ENCODE measurements at places on chromosomes 11 and 22.

DNA sequence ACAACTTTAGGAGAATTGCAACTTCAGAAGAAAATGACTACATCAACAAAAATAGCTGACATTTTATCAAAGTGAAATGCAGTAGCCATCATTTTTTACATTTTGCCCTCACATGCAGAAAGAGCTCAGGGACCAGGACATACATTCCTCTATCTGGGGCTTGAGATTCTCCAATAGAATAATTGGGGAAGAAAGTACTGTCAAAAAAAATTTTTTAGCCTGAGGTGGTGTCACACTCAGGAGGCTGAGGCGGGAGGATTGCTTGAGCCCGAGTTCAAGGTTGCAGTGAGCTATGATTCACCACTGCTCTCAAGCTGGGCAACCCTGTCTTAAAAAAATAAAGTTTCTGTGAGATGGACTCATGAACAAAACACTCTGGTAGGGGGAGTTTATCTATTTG is 32.2 kb upstream of the DEPDC7 start:
- no peak for DNase-seq

- DNase-seq: no peak
Measured at GRCh38 chr22:24140357-24140756, 40.9 kb upstream of the SUSD2 start.

DNA sequence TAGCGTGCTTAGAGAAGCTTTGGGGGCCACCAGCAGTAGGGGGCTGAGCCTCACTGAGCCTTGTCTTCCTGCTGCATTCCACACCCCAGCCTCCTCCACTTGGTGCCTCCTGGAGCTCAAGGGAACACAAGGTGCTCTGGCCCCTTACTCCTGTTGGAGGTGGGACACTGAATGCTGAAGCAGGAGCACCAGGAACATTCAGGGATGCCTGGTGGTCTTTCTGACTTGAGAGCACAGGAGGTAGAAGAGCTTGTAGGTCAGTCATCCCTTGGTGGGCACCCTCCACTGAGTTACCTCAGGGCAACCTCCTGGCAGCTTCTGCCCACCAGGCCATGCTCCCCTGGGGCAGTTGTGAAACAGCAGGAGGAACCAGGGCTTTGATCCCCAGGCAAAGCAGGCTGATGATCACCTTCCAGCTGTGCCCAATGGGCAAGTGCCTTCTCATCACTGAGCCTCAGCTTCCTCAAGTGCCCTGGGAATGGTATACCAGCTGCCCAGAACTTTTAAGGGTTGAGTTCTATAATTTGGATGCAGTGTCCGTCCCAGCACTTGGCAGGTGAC is 50.1 kb downstream of the CABIN1 start:
- no peak for DNase-seq

DNA sequence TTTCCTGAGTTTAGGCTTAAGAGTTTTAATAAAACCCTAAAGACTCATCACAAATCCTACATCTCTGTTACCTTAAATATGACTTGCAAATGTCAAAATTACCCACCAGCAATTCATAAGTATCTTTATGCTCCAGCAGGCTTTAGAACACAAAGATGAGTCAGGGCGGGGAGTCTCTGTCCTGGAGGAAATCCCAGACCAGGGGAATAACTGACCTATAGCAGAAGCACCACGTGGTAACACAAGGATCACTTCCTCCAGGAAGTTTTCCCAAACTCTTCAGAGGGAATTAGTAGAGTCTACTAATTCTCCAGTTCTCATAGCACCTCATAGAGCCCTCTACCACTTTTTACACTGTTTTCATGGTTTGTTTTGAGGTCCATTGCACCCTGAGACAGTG is 217.0 kb downstream of the NAV2 start:
- no peak for DNase-seq

- no peak for DNase-seq
Measured at GRCh38 chr22:48373626-48374173, 1454.0 kb downstream of the BRD1 start.

DNA sequence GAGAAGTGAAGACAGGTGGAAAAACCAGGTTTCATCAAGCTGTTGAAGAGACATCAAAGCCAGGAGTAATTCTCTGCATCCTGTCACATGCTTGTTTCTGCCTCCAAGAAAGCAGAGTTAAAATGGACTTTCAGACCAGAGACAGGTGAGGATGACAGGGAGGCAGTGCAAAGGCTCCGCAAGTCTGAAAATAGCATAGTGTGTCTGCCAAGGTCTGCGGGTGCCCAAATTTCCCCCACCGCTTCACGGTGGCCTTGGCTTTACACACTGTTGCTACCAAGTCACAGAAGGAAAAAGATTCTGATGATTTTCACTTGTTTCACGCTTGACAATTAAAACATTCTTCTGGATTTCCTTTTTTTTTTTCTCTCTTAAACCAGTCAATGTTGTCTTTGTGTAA is 44.2 kb downstream of the SNX19 start:
- no peak for DNase-seq

DNA sequence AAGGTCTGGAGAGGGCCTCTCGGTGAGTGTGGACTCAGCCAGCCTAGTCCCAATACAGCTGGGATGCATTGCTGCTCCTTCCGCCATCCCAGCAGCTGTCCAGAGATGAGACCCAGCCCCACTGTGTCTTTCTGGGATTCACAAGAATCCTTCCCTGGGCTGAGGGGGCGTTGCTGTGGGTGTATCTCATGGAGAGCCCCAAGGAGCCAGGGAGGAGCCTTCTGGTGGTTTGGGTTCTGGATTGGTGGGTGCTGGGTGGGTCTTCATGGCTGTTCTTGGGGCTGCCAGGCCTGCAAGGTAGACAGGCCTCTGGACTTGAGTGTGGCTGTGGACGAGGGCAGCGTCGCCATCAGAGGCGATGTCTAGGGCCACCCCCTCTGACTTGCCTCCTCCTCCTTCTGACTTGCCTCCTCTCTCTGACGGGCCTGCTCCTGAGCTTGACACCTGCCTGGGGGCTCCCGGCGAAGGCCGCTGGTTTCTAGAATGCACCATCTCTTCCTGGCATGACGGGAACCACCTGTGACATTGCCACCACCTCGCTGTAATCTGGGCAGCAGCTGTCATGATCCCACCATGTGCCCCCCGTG is 17.2 kb downstream of the KCNQ1 start:
- no peak for DNase-seq

- DNase-seq: no peak
Measured at GRCh38 chr22:38724926-38725571, 19.3 kb downstream of the GTPBP1 start.

GRCh38 chr11:60343094-60343704 is 16.1 kb downstream of the MS4A6E start:
- no peak for DNase-seq

DNA sequence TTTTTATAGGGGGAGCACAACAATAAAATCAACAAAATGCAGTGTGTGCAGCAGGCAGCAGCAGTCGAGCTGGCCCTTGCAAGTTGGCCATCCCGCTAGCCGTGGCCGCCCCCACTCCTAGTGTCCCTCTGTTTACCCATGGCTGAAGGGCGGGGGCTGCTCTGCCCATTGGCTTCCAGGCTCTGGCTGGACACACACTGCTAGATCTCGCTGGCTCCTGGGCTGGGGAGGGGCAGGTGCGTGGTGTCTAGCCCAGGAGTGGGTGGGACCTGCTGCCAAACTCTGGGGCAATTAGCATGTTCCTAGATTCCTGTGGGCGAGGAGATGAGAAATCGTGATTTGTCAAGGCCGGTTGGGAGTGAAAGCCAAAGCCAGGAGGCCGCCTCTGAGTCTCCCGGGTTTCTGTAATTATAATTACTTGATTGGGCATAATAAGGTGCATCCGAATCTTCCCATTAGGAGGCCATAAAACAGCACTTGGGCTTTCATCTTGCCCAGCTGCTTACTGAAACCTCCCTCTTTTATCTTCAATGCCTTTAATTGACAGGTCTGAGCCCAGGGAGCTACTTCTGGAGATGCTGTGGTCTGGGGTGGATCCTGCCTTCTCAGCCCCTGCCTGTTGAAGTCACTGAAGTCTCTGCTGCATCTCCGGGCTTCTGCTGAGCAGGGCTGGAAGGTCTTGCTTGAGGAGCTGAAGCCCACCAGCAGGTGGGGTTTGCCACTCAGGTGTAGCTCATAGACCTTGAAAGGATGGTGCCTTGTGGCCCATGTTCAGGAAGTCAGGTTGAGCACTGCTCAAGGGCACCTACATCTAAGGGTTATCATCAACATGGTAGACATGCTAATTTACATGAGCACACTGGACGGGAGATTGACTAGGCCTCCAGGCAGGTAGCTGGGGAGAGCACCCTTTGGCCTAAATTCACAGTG is 44.5 kb upstream of the DKK3 start:
- no peak for DNase-seq

- DNase-seq: no peak
Measured at GRCh38 chr22:29456211-29456671, 17.9 kb downstream of the RFPL1 start.

GRCh38 chr22:45934168-45934564 is 42.8 kb downstream of the WNT7B start:
- no peak for DNase-seq

DNA sequence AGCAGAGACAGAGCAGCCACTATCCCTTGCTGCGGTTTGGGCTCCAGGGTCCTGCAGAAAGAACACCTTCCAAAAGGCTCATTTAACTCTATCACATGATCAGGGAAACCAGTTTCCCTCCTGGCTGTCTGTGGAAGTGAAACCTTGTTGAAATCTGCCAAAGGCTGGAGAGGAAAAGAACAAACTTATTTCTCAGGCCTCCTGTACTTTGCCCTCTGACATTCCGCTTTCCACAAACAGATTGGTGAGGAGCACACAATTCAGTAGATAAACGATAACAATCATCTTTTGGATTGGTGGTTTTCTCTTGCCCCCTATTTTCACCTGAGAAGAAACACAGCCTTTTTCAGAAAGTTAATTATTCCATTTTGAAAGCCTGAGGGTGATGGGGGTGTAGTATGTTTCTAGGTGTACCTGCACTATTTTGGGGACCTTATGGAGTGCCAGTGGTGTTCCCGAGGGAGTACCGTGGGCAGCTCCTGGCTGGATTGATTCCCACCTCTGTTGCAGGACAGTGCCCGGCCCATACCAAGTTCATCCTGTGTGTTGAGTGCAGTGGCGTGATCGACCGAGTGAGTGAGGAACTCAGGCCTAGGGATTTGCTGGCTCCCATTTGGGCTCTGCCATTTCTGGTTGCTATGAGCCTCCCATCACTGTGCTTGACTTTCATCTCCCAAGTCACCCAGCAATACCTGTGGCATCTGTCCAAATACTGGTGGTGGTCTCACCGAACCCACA is 102.0 kb downstream of the TBC1D22A start:
- no peak for DNase-seq

- DNase-seq: no peak
Measured at GRCh38 chr22:18062421-18062820, 15.4 kb upstream of the PEX26 start.

DNA sequence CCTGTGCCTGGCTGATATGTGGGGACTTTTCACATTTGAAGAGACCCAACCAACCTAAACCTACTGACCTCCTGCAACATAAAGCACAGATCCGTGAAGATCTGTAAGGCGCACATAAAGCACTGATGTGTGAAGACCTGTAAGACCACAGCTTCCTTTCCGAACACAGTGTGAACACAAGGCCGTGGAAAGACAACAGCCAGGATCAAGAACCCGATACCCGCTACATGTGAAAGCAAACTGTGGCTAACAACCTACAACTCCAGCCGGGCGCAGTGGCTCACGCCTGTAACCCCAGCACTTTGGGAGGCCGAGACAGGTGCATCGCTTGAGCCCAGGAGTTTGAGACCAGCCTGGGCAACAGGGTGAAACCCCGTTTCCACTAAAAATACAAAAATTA is 17.6 kb upstream of the PPFIA1 start:
- no peak for DNase-seq

DNA sequence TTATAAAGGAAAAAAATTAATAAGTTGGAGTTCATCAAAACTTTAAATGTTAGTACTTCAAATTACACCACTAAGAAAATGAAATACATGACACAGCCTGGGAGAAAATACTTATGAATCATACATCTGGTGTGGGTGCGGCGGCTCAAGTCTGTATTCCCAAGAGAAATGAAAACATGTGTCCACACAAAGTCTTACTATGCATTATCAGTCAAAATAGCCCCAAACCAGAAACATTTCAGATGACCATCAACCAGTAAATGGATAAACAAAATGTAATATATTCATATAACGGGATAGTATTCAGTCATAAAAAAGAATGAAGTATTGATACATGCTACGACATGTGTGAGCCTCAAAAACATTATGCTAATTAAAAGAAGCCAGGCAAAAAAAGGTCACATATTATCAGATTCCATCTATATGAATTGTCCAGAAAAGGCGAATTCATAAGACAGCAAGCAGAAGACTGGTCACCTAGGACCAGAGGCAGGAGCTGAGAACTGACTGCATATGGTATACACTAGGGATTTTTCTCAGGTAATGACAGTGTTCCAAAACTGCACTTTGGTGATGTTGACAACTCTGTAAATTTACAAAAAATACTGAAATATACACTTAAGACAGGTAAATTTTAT is 5.3 kb upstream of the AKIP1 start:
- no peak for DNase-seq

Data from cortex of kidney (tissue), 1 donor.